Stimulated activated CD8-positive, alpha-beta memory T cell treated with anti-CD3 and anti-CD28 coated beads, Interleukin-4, amount 100 ng/mL, for 48 hours (primary cell): ENCODE measurements at places on chromosomes 1 and 21.

DNA sequence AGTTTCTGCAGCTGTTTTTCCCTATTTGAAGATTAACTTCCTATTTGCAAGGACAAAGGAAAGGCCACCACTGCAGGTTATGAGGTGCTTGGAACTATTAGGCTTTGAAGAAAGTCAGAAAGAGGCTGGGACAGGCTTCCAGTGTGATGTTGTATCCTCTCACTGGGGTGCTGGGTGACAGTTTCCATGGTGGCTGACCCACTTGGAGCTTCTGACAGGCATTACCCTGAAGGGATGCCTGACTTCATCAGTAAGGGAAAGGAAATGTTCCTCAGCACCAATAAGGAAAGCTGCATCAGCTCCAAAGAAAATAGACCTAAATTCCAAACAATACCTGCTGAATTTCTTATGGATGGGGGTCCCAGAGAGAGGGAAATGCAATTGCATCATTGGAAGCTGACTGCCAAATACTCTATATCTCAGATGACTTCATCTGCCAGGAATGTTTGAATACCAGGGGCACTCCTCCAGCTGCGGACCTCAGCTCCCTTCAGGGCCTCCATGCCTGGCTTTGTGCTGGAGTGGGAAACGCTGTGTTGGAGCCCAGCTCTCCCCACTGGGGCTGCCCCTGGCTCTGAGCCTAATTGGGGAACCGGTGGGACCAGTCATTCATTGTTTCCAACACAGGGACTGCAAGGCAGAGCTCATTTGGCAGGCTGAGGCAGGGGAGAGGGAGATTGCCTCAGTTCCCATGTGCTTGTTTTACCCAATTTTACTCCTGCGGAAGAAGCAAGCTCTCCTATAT lies 76.6 kb downstream of the RGL1 start:
- DNase-seq: no peak

DNA sequence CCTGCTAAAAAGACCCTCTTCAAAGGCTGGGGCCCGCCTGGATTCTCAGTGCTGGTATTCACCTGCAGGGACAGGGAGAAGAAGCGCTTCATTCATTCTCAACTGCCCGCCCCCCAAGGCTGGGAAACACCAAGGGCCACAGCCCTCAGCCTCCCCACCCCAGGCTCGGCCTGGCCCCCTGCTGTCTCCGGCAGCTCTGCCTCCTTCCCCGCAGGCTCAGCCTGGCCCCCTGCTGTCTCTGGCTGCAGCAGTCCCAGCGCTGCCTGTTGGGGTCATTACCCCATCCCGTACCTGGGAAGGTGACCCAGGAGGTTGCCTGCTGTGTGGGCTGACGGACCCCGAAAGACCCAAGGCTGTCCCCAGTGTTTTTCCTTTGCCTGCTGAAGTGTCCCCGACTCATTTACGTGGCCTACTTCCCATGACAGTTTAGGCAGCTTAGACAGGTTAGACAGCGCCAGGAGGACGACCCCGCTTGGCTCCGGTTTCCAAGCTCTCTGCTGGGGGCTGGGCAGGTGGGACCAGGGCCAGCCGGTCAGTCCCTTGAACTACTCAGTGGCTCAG lies 22.9 kb upstream of the CLSTN1 start:
- DNase-seq: no peak

DNA sequence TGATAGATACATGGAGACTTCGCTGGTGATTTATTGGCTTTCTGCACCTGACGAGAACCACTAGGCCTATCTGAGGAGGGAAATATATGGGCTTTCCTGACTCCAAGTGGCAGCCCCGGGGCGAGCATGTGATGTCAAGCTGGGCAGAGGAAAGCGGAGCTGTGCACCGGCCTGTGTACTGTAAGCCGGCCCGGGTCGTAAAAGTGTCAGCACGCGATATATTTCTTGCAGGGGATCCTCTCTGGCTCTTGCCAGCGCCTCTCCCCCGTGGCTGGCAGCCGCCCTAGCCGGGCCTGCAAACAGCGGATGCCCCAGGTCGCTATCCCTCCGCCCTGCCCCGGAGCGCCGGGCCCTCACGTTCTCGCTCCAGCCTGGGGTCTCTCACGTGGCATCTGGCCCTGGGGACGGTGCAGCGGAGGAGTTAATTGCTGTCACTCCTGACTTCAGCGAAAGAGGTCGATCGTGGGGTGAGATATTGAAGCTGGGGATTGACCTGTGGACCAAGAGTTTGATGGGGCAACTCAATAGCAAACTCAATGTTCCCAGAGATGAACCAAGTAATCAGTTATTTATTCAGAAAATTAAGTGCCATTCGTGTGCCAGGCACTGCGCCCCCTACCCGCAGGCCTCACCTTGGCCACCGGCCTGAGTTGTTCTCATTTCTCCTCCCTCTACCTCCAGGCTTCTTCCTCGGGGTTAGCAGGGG lies 41.0 kb upstream of the HAO2 start:
- DNase-seq: peak; percentile 48

GRCh38 chr1:115706587-115707425 lies 61.7 kb downstream of the CASQ2 start:
- no peak for DNase-seq

DNA sequence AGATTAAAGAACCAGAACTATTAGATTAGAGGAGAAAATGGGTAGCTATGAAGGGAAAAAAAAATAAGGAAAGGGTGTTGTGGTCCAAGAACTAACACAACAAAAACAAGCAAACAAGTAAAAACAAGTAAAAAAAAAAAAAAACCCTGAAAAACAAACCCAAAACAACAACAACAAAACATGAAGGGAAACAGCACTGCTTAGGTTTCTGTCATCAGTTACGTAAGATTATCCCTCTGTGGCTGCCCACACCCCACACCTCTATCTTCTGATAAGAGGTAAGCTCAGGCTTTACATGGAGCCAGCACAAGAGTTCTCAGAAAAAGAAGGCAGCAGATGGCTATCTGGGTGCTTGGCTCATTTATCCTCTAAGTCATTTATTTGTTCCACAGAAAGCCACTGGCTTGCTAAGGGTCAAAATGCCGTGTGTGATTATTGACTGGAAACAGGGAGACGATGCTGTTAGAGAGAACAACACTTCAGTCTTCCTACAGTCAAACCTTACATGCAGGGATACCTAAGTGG lies 57.5 kb downstream of the KIAA0319L start:
- peak; percentile 32 for DNase-seq

- no peak for DNase-seq
Measured at GRCh38 chr1:85608851-85609250, 28.3 kb downstream of the CCN1 start.

GRCh38 chr1:163877016-163877415 lies 555.3 kb downstream of the NUF2 start:
- DNase-seq: no peak

GRCh38 chr1:93321720-93322119 lies 24.0 kb upstream of the DR1 start:
- no peak for DNase-seq

DNA sequence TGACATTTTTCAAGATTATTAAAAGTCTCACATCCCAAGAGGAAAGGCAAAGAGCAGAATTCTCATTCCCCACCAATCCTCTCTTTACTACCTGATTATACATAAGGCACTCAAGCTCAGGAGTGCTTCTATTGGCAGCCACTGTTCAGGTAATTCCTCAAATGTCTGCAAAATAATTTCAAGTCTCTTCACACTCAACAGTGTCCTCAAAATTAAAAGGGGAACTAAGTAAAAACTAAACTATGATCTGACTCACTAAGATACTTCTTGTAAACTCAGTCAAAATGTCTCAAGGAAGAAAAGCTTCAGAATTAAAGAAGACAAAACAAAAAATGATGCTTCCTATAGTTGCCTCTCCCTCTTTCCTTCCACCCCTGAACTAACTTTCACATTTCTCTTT lies 135.6 kb downstream of the GPATCH2 start:
- no peak for DNase-seq

DNA sequence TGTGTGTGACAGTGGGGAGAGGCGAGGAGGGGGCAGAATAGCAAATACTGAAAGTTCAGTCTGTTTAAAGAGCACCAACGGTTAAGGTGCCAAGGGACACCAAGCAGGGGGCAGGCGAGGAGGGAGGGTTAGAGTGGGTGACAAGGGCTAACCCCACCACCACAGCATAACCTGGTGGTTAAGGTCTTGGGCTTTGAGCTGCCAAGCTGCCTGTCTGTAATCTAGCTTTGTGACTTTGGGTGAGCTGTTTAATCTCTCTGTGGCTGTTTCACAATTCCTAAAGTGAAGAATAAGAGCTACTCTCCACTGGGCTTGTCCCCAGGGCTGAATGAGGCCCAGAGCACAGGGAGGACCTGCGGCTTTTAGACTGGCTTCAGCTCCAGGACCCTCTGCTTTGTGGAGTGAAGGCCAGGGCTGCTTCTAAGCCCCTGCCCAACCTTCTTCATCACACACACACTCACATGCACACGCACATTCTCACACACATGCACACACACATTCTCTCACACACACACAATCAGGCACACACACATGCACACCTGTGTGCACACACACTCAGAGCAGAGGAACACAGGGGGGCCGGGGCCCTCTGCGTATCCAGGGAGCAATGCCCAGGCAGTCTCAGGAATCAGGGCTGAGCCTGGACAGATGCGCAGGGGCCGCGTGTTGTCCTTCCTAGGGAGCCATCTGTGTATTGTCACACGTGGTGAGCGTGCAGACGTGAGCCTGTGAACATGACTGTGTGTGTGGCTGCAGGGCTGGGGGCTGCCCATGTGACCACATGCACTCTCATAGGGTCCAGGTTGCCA lies 101.6 kb upstream of the TARDBP start:
- no peak for DNase-seq

DNA sequence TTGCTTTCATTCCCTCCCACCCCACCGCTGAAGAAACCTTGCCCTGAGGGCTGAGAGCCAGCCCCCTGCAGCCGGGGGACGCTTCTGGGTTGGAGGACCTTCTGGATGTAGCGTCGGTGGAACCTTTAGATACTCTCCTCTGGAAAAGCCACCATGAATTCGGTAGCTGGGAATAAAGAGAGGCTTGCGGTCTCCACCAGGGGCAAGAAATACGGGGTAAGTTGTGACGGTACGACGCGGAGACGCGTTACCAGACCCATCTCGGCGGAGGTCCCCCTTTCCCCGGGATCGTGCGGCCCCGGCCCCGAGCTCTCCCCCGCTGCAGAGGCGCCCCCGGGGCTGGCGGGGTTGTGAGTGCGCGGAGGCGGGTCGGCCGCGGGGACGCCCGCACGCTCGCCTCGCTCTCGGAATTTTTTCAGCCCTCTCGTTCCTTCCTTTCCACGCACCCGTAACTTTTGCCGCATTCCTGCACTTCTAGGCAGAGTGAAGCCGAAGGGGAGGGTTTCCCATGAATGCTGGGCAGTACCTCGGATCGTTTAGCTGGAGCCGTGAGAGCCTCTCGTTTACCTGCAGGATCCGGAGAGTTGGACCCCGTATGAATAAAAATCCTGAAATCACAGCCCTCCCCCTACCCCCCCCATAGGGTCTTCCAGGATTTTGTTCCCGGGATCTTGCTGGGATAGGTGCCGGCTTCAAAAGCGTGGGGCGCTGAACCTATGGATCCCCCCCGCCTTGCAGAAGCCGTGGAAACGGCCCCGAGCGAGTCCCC lies 671 bp downstream of the KIF26B start:
- DNase-seq: peak; percentile 30

DNA sequence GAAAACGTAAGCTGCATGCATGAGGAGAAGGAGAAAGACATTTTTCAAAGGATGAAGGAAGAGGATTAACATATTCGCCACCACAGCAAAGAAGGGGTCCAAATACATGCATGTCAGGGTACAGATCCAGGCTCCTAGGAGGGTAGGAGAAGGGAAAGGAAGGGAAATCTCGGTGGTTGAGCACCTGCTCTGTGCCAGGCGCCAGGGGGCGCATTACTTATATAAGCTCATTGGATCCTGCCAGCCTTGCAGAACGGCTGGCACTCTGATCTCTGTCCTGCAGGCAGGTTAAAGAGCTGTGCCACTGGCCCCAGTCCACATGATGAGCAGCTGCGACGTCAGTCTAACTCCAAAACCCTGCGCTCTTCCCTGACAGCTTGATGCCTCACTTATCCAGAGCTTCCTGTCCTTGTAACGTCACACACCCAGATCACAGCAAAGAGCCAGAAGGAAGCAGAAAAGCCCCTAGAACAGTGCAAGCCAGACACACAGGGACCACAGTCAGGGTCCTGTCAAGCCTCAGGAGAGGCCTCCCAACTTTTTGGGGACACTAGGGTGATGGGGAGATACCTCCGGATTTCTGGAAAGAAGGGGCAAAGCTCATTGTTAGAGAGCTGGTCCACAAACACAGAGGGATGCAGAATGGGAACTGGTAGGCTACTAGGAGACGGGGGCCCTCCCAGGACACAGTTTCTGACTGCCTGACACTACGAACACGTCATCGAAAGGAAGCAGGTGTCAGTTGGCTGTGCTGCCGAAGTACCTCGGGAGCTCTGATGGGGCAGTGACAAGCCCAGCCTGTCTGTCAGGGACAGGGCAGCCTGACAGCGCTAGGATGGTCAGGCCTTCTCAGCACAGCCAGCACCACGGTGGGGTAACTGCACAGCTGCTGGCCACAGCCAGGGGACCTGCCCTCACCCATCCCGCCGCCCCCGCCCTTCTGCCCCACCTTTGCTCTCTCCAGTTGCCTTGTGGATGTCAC lies 99.1 kb downstream of the BEND5 start:
- peak; percentile 70 for DNase-seq

DNA sequence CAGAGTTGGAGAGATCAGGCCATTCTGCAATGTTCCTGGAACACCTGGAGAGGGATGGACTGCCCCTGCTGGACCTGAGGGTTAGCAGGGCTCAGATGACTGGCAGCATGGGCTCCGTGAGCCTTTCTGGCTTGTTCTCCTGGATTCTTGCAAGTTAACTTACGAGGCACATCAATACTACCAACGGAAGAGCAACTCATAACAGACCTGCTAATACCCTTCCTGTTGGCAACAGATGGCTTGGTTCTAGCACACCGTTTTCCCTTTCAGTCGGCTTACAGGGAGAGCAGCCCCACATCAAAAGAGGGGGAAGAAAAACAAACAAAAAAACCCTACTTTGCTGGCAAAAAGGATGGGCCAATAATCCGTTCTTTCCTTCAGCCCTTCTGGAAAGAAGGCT lies 47.9 kb downstream of the SLC66A1 start:
- DNase-seq: no peak

- no peak for DNase-seq
Measured at GRCh38 chr21:22575165-22575584, 1577.0 kb downstream of the NCAM2 start.

- DNase-seq: no peak
Measured at GRCh38 chr1:31429583-31429982, 16.6 kb downstream of the SERINC2 start.

- DNase-seq: no peak
Measured at GRCh38 chr1:169106921-169107602, 572 bp downstream of the ATP1B1 start.

GRCh38 chr21:26804895-26805609 lies 40.2 kb downstream of the ADAMTS1 start:
- no peak for DNase-seq

GRCh38 chr1:240101306-240101705 lies 9.6 kb downstream of the FMN2 start:
- DNase-seq: no peak

GRCh38 chr1:219582296-219582695 lies 30.6 kb downstream of the ZC3H11B start:
- DNase-seq: no peak
